Endothelial cell of umbilical vein (primary cell): ENCODE measurements at places on chromosomes 12 and 14. TPM values are rescaled to one million over a fixed set of nuclear protein-coding genes. Genes with fewer than 3 reads are reported as not detected.
A peak's percentile ranks its signal among the peaks of the same experiment; 100 is the strongest.

Gene OVCH1
- not detected in 2 replicates for total RNA-seq

DNA sequence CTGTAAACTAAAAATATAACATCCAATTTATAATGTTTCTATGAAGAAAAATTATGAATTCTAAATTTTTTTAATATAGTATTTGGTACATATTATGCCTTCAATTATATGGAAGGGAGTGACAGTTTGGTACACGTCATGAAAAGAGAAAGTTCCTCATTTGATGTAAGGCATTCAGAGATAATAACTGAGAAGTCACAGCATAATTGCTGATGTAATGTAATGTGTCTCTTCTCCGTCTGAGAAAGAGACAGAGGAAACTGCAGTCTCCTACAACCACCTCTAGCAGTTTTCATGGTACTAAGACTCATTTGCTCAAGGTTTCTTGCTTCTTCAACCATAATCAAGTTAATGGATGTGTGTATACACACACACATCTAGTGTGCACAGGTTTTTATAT lies 2.3 kb upstream of the CD69 start:
- no peak for DNase-seq

GRCh38 chr12:101356794-101357193 lies 50.8 kb downstream of the ARL1 start:
- no peak for DNase-seq

DNA sequence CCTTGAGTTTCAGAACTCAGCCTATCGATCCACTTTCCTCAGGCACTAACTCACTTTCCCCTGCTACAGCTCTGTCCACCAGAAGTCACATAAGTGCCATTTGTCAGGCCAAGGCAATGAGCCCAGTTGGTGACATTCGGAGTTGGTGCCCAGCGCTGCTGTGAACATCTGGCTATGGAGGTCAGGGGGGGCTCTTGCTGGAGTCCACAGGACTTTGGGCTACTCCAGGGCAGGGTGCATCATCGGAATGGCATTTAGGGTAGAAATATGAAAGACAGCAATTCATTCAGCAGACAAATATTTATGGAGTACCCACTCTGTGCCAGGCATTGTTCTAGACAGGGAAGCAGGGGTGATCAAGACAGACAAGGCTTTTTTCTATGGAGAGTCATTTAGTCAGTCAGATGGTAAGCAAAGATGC lies 1.5 kb upstream of the PPP1CC start:
- peak; percentile 33 for DNase-seq

DNA sequence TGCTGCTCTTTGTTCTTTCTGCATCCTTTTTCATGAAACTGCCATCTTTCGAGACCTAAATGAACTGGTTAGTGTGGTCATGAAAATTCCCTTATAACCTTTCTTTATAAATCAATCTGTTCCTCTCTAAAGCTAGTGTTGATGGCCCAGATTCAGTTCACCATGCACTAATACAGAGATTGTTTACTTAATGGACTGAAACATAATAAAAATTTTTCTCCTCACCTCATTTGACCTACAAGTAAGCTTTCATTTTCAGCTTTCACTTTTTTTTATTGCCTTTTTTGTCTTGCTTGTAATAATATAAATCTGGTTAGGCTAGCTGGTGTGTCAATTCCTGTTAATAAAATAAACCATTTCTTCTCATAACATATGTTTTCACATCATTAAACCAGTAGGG lies 183.8 kb downstream of the CCDC59 start:
- DNase-seq = no peak

DNA sequence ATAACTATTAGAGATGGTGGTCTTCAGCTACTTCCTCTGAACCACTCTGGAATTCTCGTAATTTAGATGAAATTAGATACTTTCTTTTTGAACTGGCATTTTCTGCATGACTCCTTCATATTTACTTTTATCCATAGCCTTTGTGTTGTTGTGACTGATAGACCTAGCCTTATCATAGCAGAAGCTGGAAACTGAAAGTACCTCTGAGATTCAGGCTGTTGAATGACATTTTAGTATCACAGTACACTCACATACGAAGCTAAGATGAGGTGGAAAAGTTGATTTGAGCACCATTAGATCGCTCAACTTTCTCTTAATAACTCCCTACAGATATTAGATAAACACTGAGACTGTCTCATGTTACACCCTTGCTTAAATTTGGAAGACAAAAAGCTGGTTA lies 525.1 kb upstream of the FBXO33 start:
- DNase-seq = no peak
